ENCODE measurements at places on chromosomes 3 and 15. TPM values are rescaled to one million over a fixed set of nuclear protein-coding genes. Genes with fewer than 3 reads are reported as not detected.

- no peak for DNase-seq
Observed at GRCh38 chr3:158918008-158918407, 116.2 kb downstream of the MFSD1 start.

RPL39L gene
- total RNA-seq = 8.2 TPM

GP9 gene
- total RNA-seq = 0.29 TPM

- no peak for DNase-seq
Observed at GRCh38 chr3:167057581-167057980, 322.5 kb downstream of the ZBBX start.

DNA sequence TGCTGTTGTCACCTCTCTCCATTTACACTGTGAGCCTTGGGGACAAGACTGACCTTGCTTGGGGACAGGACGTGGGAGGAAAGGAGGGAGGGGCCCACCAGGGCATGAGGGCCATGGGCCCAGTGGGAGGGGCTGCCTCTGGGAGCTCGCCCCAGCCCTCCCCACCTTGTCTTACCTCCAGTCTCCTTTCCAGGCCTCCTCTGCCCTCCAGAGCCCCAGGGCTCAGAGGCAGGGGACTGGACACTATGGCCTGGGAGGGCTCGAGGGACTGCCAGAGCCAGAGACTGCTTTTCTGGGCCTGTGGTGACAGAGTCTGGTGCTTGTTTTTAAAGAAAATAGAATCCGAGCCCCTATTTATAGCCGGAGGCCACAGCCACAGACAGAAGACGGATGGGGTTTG is 10.2 kb downstream of the CSPG4 start:
- DNase-seq = no peak

GRCh38 chr3:61894988-61895935 is 333.9 kb downstream of the PTPRG start:
- peak; percentile 80 for DNase-seq

GRCh38 chr3:159887168-159887567 is 101.5 kb upstream of the IL12A start:
- DNase-seq = no peak

GRCh38 chr3:142077859-142078500 is 71.4 kb downstream of the TFDP2 start:
- DNase-seq = no peak

GRCh38 chr15:66261056-66261455 is 7.5 kb upstream of the MEGF11 start:
- no peak for DNase-seq

DNA sequence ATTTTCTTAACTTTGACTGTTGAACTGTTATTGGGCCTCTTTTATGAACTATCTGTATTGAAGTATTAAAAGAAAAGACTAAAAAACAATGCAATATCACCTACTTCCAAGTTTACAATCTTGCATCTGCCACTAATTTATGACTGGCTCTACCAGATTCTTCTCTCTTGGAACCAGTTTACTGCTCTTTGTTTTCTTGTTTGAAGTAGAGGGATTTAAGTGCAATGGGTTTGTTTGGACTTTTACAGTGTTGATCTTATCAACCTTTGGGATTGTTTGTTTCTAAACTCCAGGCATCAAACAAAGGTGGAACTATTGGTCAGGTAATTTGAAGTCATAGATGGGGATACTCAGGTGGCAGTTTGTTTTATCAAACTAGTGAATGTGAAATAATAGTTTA is 43.0 kb upstream of the MEIS2 start:
- DNase-seq = no peak

GPR62 gene
- total RNA-seq = 0.53 TPM

DNA sequence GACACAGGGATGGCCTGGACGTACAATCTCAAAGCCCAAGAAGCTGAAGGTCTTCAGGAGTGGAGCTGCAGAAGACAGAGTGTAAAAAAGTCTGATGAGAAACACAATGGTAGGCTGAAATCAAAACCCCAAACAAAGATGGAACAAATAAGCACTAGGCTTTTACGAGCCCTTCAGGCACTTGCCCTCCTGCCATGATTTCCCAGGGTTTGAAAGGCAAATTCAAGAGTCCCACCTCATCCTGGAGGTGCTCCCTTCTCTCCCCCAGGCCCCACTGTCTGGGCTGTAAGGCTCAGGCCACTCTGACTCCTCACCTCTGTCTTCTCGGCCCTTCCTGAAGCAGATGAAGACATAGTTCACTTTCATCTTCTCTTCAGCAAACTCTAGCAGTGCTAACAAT is 86.6 kb downstream of the RBPMS2 start:
- no peak for DNase-seq

DNA sequence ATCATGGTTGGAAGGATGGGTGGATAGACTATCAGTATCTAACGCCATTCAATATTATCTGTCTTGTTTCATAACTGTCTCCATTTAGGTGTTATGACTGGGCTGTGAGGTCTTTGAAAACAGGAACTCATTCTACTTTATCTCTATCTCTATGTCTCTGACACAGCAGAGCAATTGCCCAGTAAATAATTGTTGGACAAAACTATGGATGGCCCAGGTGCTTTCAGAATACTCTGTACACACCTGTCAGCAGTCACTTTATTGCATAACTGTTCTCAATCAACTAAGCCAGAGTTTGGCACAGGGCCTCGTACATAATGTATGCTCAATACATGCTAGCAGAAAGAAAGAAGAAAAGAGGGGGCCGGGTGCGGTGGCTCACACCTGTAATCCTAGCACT is 210.3 kb downstream of the OPA1 start:
- no peak for DNase-seq

CHRNA3 gene
- total RNA-seq = 0.06 TPM

DNA sequence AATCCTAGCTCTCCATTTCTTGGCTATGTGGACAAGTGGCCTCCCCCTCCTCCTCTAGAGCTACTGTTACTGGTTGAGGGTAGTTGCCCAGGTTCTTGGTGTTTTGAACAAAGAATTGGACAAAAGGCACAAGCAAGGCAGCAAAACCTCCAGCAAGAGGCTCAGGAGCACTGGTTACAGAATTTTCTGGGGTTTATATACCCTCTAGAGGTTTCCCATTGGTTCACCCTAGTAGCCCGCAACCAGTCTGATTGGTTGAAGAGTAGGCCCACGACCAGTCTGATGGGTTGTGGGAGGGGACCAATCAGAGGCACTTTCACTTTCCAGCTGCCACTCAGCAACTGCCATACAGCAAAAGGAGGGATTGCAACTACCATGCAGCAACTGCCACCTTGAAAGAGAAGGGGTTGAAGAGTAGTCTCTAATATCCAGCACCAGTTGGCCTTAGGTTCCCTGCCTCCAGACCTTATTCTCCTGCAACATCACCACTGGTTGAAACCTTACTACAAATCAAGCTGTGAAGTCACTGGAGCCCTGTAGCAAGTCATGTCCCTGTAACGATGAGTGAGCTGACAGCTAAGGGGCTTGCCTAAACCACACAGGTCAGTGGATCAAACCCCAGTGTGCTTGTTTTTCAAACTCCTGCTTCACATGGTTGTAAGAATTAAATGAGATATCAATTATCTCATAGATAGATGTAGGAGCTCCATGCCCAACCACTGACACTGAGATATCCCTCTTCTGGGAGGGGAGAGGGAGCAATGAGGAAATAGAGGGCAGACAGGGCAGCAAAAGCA is 2.9 kb upstream of the C15orf39 start:
- DNase-seq = no peak

DNA sequence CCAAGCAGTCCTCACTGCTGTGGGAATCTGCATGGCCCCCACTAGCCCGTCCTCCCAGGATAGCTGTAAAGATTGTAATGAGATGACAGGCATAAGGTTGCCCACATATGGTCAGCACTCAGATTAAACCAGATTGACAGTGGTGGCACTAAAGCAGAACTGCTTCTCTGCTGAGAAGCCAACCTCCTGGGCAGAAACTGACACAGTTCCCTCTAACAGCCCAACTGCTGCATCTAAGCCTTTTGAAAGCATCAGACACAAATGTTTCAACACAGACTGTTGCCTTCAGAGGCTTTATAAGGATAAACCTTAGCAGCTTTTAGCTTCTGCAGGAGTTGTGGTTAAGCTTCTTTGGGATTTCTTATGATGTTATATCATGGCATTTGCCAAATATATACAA is 13.0 kb downstream of the DCLK3 start:
- DNase-seq = no peak

GRCh38 chr3:24145481-24145880 is 200.4 kb downstream of the NR1D2 start:
- DNase-seq = no peak

DNA sequence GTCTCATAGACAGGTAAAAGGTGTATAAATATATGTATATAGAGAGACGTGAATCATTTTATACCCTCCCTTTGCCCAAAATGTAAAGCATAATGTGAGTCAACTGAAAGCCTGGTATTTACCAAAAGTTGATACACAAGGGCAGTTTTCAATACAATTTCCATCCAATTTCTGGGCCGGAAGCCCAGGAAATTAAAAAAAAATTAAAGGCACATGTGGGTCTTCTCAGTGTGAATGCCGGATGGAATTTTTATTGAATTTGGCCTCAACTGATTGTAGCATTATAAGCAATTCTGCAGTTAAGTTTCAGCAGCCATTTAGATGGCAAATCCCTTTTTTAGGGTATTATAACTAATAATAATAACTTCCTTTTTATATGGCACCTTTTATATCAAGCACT is 3.3 kb upstream of the CNTN3 start:
- no peak for DNase-seq

PLA1A gene
- 1.5 TPM for total RNA-seq

DNA sequence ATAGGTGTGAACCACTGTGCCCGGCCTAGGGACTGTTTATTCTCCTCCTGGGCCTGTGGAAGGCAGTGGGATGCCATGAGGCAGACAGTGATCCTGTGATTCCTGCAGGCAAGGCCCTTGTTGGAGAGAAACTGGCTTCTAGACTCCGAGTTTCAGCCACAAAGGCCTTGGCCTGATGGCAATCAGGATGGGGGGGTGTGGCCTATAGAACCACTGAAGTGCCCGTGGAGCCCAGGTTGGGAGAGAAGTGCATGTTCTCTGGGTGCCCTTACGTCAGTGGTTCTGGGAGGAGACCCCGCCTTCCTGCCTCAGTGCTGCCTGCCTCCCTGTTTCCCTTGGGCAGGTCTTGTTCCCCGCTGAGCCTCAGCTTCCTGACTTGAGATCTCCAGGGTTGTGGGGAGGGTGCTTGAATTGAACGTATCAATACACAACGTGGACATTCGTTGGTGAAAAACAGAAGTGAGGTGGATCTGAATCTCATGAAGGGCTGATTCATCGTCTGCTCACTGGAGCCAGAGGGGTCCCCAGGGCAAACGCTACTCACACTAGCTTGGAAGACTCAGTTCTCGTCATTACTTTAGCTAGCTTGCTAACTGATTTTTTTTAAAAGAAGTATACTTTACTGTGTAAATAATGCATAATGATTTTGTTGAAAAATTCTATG is 31.8 kb downstream of the IRAK2 start:
- peak; percentile 54 for DNase-seq

DNA sequence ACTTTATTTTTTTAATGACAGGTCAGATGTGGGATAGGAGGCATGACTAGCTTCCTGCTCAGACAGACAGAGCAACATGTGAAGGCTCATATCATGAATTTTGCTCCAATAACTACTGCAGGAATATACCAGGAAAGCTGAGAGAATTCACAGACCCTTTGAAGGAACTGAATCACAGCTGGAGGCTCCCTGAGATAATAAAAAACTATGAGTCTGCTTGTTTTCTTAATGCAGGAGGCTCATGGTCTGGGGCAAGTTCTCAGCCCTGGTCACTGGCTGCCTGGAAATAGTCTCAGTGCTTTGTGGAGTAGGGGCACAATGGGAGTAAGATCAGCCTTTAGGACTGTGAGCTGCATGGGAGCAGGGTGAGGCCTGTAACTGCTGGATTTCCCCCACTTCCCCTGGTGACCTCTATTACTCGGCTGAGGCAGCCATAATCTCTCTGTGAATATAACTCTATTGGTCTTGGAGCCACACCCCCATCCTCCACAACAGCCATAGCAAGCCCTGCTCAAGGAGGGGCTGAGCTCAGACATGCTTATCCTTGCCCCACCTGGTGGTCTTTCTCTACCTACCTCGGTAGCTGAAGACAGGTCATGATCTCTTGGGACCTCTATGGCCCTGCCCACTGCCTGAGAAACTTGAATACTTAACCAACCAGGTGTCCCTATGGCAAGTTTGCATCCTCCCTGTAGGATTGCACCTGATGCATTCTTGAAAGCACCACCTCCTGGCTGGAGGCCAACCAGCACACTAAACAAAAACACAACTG is 281.6 kb upstream of the TMCO5A start:
- DNase-seq = no peak

DNA sequence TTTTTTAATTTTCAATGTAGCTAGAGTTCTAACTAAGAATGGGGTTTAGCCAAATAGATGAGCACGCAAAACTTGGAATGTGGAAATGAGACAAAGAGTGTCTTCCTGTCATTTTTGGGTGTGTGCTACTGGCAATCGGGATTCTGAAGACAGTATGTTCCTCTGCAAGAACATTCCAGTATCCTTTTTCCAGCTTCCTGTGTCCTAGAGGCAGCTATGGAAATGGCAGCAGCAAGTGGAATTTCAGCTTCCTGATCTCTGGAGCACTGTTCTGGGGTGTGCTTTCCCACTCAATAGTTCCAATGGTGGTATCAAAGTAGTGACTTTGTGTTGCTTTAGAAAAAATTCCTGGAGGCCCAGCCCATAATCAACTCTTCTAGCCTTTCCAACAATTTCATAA is 642.9 kb upstream of the KCNMB2 start:
- DNase-seq = no peak

DNA sequence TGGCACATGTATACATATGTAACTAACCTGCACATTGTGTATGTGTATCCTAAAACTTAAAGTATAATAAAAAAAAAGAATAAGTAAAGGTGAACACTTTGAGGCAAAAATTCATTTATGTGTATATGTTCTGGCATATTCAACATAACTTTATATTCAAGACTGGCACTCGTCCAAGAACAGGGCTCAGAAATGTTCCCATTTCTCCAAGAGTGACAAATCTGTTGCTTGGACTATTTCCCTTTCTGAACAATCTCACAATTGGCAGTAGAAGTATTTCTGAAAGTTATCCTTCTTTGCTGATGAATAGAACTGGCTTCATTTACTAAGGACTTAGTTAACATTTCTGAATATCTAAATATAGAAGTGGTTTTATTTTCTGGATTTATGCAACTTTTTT is 212.8 kb downstream of the ADAMTSL3 start:
- no peak for DNase-seq

GRCh38 chr3:49668414-49668797 is 5.7 kb upstream of the APEH start:
- DNase-seq = no peak

BCHE gene
- total RNA-seq = 11.9 TPM

- DNase-seq = no peak
Observed at GRCh38 chr3:27097182-27097581, 272.0 kb downstream of the NEK10 start.

GOLGA6D gene
- not detected for total RNA-seq

ALS2CL gene
- 23.8 TPM for total RNA-seq

GRCh38 chr15:43132830-43133429 is 456 bp upstream of the TMEM62 start:
- no peak for DNase-seq

- no peak for DNase-seq
Observed at GRCh38 chr3:148066802-148067201, 630.9 kb upstream of the AGTR1 start.

GRCh38 chr15:81363718-81364500 is 10.1 kb downstream of the TMC3 start:
- DNase-seq = no peak

- no peak for DNase-seq
Observed at GRCh38 chr3:33312361-33312760, 35.1 kb downstream of the FBXL2 start.

GRCh38 chr3:157129803-157130466 is 30.0 kb downstream of the CCNL1 start:
- peak; percentile 38 for DNase-seq

STRIT1 gene
- total RNA-seq = not detected

GATA2 gene
- 8.9 TPM for total RNA-seq

- no peak for DNase-seq
Observed at GRCh38 chr3:20405744-20406143, 219.7 kb upstream of the SGO1 start.
